Stimulated activated CD8-positive, alpha-beta memory T cell treated with anti-CD3 and anti-CD28 coated beads, Interleukin-12 subunit alpha, Interleukin-12 subunit beta, amount 100 ng/mL, for 1 hour (primary cell): ENCODE measurements at places on chromosomes 5 and 9.

DNA sequence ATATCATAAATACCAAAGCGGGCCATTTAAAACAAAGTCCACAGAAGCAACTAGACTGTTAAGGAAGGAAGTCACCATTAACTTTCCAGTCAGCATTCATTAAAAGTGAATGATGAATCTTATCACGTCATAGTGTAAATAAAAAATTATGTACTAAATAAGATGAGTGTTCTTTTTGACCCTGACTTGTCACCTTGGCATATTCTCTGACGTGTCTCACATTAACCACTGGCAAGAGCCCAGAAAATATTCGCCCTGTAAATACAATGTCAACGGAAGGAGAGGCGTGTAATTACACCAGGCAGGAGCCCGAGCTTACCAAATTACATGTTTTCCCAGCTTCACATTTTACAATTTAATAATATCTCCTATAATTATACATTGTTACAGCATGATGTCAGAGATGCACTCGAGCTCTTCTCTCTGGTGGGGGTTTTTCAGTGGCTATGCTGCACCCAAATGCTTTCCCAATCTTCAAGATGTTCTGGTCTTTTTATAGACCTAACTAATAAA, 29.3 kb upstream of the UBE2QL1 start:
- DNase-seq, result no peak

DNA sequence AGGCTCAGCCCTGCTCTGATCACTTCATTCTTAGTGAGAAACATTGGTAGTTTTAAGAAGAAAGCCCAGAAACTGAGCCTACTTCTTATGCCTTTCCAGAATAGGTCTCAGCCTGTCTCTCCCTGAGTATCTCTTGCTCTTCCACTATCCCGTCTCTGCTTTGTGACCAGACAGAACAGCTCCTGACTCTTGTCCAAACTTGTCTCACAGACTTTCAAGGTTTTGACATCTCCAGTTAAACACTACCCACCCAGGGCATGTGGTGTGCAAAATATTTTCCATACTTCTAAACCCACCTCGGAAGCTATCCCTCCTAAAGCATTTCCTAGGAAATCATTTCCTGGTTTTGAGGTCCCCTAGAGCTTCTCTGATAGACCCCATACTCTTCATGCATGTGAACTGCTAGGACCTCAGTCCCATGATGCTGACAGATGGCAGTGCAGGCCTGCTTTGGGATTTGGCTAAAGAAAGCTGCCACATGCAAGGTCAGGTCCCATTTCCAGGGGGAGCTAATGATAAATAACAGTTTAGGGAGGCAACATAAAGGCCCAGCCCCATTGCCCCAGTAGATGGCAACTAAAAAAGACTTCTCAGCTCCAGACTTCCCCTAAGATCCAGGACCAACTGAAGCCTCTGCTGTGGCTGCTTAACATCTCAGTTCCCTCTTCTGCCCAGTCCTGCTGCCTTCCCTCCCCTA, 211.5 kb downstream of the MED10 start:
- DNase-seq, result no peak

DNA sequence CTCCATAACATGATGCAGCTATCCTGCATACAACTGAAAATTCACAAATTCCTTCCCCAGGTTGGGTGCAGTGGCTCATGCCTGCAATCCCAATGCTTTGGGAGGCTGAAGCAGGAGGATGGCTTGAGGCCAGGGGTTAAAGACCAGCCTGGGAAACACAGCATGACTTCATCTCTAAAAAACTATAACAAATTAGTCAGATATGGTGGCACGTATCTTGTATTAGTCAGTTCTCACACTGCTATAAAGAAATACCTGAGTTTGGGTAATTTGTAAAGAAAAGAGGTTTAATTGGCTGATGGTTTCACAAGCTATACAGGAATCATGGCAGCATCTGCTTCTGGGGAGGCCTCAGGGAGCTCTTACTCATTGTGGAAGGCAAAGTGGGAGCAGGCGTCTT, 56.4 kb upstream of the DAPK1 start:
- no peak for DNase-seq

- DNase-seq, result no peak
These were observed 409.7 kb downstream of the IRX1 start for GRCh38 chr5:4005335-4005734.

GRCh38 chr9:128020692-128021091, 39.9 kb upstream of the EEIG1 start:
- no peak for DNase-seq

- DNase-seq, result no peak
These were observed at the start of gene ISL1 for GRCh38 chr5:51383131-51384121. ISL1 (plus strand) TSS chr5:51383448; CDS start chr5:51383672, 224 bp downstream.

GRCh38 chr5:98463222-98463621, 310.2 kb upstream of the RGMB start:
- DNase-seq, result no peak

DNA sequence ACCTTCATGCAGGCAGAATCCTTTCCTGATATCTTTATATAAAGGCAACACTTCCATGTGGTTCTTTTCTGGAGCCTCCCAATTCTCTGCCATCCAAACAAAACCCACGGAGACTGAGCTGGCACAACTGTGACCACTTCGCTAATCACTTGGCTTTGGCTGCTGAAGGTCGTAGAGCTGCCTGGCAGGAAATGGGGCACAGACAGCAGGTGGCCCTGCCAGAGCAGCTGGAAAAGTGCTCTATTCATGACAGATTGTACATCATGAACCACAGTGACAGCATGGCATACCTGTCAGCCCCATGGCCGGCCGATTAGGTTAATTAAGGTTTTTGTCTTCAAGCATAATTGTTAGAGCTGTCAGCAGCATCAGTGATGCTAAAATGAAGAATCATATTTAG, 141.9 kb upstream of the ANKRD55 start:
- DNase-seq, result no peak

- no peak for DNase-seq
These were observed 60.4 kb upstream of the SPRY4 start for GRCh38 chr5:142385194-142385593.

- DNase-seq, result no peak
These were observed 109.3 kb downstream of the UHRF2 start for GRCh38 chr9:6522263-6522662.

DNA sequence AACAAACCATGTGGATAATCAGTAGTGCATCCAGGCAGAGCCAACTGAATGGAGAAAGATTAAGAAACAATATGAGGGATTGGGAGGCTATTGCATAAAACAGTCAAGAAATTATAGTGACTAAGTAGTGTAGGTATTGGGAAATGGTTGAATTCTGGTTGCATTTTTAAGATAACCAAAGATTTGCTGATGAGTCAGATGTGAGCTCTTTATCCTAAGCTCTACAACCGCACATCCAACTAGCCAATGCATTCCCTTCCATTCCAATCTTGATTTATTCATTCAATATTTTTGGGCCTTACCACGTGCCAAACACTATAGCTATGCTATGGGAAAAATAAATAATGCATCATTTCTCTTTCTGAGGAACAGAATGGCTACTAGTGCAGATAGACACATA, 524.5 kb upstream of the RGMB start:
- no peak for DNase-seq

DNA sequence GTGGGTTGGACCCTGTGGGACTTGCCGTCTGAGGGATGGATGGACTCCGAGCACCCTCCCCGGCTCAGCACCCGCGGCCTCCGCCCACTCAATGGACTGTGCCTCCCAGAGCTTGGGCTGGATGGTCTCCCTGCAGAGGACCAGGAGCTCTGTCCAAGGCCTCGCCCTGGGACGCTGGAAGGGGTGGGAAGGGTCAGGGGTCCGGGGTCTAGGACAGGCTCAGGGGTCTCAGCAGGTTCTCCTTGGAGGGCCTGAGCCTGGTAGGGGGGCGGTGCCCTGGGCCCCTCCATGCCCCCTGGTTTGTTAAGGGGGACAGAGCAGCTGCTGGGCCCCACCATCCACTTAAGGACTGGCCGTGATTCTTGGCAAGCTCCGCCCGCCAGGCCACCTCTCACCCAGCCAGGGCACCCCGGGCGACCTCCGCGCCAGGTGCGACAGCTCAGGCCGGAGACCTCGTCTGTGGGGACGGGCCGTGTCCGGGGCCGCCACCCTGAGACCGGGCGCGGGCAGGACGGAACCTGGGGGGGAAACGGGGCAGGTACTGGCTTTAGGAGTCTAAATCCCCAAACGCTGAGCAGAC, 29.2 kb downstream of the EXOC3 start:
- no peak for DNase-seq

DNA sequence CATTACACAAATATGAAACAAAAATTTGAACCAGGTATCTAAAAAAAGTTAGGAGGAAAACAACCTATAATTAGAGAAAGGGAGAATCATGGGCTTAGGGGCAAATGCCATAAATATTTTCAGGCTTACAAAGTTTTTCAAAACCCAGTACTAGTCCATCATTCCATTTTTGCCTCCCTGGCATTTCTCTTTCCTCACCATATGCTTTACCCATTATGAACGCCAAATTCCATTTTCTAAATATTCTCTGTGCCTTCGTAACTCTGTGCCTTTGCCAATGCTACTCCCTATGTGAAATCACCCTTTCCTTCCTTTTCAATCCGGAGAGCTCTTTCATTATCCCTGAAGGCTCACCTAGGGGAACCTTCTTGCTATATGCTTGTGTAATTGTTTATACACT, 434.1 kb downstream of the ZSWIM6 start:
- DNase-seq, result no peak

GRCh38 chr9:546235-546634, 295.3 kb upstream of the DMRT1 start:
- DNase-seq, result no peak

- DNase-seq, result no peak
These were observed 81.9 kb downstream of the RMI1 start for GRCh38 chr9:84062538-84062937.

- no peak for DNase-seq
These were observed 19.8 kb downstream of the PALM2AKAP2 start for GRCh38 chr9:109799792-109800191.

DNA sequence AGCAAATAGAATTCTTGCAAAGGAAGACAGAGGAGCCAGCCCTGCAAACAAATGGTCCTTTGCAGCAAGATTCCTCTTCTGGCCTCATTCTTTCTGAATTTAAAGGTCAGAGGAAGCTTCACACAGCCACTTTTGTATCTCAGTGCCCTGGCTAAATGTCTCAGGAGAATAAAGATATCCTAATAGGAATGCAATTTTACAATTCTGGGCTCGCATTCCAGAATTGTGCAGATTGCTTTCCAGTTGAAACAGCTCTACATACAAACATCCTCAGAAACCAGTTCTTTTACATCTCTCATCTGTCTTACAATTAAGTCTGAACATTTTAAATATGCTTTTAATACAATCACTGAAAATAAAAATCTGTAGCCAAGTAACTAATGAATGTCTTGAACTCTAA, 14.6 kb upstream of the ACOT12 start:
- no peak for DNase-seq

DNA sequence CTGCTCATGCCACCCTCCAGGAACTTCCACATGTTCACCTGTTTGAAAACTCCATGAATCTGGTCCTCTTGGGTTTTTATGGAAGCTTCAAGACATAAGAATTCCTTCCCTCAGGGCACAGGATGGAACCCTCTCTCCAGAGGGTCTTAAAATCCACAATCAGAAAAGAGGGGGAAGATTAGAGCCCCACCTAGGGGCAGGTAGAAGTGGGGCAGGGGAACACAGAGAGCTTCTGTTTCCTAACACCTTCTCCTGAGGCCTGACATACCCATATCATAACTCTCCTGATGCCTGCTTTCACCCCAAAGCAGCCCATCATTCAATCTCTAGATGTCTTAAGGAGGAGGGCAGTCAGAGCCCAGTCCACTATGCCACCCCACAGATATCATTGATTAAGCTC, 1087.7 kb upstream of the ARRDC3 start:
- DNase-seq, result no peak

DNA sequence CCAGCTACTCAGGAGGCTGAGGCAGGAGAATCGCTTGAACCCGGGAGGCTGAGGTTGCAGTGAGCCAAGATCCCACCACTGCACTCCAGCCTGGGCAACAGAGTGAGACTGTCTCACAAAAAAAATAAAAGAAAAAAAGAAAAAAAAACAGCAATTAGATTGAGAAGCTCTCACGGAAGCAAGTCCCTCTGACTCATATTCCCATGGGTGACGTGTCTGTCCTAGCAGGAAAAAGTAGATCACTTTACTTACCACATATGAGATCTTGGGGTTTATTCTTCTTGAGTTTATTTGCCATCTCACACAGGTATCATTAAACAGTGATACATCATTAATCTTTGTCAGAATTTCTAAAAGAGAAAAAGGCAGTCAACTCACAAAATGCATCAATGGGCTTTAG, 62.6 kb downstream of the SUSD1 start:
- DNase-seq, result no peak

GRCh38 chr5:171984748-171985419, 21.6 kb downstream of the FBXW11 start:
- no peak for DNase-seq
